HFFc6 (cell line): ENCODE measurements at places on chromosomes 6 and 20.

DNA sequence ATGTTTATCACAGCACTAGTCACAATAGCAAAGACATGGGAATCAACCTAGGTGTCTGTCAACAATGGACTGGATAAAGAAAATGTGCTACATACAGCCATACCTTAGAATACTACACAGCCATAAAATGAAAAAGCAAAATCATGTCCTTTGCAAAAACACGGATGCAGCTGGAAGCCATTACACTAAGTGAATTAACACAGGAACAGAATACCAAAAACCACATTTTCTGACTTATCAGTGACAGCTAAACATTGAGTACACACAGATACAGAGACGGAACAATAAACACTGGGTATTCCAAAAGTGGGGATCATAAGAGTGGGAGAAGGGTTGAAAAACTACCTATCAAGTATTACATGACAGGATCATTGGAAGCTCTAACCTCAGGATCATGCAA lies 43.3 kb upstream of the DST start:
- DNase-seq = no peak

GRCh38 chr6:32047855-32048766 lies 9.9 kb downstream of the CYP21A2 start:
- peak; percentile 23 for DNase-seq

DNA sequence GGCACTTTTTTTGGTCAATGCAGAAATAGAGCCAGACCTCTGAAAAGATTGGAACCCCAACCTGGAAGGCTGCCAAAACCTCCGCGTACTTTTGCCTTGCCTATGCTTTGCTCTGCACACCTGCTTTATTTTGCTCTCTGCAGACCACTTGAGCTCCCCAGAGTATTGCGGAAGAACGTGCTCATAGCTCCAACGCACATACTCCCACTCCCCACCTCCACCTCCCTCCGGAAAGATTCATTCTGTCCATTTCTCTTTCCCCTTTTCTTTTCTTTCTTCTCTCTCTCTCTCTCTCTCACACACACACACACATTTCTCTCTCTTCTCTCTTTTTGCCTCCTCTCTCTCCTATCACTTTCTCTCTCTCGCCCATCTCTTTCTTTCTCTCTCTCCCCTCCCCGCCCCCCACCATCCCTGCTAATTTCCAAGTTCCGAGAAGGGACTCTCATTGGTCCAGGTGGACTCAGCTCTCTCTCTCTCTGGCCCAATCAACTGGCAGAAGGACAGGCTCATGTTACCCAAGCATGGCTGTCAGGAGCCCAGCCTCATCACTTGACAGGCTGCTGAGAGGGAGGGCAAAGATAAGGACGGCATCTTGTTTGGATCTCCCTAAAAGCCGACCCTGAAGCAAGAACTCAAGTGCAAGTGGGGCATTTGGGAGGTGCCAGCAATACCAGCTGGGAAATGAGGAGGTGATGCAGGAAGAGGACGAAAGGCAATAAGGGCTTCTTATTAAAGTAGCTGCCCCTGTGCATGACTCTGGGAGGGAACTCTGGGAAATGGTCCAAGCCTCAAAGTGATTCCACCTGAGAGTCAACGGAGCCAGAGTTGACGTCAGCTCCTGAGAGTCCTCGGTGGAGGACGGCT lies 246.1 kb downstream of the LY86 start:
- no peak for DNase-seq

DNA sequence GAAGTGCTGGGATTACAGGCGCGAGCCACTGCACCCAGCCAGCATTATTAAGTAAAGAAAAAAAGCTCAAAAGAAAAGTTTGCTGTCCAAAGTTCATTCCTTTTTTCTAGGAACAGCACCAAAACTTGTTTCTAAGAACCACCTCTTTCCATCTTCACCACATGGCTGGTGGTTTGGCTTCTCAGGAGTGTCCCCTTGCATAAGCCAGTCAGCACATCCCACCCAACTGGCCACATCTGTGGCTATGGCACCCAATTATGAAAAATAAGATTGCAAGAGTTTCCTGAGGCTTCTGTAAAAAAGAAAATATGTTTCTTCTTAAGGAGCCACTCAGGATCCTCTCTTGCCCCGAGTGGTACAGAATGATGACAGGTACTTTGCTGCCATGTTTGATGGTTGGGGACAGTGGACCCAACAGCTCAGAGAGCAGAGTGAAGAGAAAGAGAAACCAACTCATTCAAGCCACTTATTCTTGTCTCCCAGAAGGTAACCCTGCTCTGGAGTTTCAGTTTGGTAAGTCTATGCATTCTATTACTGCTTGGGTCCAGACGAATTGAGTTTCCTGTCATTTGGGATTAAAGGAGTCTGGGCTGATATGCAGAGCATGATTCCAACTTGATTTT lies 65.3 kb downstream of the PSMB1 start:
- no peak for DNase-seq

- DNase-seq = no peak
Observed at GRCh38 chr6:34018961-34019606, 126.8 kb downstream of the GRM4 start.

DNA sequence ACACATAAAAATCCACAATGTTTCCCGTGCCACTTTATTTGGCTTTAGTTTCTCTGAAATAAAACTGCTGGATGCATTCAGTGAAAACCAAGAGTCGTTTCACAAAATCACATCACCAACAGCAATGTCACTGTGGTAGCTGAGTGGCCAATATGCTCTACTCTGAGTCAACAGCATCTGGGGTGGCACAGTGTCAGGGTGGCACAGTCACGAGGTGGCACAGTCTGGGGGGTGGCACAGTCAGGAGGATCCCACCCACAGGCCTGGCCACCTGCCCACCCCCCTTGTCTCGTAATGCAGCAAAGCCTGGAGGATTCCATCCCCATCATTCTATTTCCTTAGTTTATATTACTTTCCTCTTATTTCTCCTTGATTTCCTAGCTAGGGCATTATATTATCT lies 87.0 kb downstream of the ANKRD60 start:
- no peak for DNase-seq

GRCh38 chr6:74749211-74750147 lies 456.4 kb downstream of the COL12A1 start:
- DNase-seq = no peak

GRCh38 chr6:134470457-134470975 lies 152.6 kb upstream of the SGK1 start:
- no peak for DNase-seq

GRCh38 chr20:61846741-61847419 lies 218.8 kb downstream of the TAF4 start:
- DNase-seq = no peak

- DNase-seq = no peak
Observed at GRCh38 chr6:136326038-136326553, 36.5 kb upstream of the BCLAF1 start.

DNA sequence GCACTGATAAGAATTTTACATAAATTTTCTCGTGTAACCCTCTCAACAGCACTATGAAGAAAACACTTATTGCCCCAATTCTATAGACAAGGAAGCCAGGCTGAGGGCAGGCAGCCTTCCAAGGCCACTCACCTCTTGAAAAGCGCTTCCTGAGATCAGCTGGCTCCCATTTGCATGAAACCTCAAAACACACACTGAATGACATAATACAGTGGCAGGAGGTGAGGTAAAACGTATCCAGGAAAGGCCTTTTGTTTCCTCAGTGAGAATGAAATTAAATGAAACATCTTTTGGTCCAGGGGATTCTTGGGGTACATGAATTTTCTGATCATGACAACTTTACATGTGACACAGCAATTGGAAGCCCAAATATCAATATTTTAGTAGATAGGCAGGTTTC lies 112.5 kb downstream of the WDR27 start:
- no peak for DNase-seq

DNA sequence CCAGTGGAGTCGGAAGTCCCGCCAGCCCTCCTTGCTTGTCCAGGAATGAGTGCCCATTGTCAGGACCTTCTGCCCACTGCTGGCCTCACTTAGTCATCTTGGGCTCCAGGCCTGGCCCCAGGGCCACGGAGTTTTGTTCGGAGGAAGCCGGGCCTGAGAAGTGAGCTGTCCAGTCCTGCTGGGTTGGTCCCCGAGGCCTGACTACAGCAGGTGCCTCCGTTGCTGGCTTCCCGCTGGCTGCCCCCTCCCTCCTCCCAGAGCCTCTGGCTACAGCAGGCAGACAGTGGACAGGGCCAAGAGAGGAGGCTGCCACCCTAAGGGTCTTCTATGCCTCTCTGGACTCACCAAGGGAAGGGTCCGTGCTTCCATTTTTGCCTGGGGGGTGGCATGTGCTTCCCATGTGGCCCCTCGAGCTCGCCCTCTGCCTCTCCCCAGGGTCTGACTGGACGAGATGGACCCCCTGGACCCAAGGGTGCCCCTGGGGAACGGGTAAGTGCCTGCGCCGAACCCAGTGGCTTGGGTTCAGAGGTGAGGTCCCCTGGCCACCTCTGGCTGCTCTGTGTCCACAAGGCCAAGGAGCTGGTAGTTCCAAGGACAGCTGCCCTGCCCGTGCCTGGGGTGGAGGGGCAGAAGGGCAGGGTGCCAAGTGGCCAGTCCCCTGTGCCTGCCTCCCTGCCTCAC lies 2.8 kb downstream of the COL9A3 start:
- DNase-seq = peak; percentile 63

DNA sequence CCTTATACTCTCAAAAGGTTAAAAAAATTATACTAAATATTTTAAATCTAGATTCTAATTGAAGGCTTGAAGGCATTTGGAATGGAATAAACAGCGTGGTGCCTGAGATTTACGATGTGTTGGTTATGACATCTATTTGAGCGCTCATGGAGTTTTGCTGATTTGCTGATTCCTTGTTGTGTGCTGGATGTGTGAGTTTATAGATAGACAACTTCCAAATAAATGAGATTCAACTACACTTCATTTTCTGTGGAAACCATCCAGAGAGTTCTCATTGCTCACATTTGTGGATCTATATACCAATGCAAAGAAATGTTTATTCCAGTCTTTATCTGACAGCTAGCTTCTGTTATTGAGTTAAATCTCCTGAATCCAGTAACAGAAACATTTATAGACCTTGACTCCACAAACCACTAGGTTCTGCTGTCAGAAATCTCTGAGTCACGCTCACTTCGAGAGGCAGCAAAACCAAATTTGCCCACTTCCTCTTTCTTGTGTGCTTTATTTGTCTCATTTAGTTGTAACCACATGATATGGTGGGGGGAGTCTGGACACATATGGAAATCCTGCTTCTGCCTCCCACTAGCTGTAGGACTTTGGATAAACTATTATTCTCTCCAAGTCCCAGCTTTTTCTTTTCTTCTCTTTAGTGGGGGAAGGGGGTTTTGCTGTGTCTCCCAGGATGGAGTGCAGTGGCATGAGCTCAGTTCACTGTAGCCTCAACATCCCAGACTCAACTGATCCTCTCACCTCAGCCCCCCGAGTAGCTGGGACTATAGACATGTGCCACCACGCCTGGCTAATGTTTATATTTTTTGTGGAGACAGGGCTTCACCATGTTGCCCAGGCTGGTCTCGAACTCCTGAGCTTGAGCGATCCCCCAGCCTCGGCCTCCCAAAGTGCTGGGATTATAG lies 54.5 kb downstream of the IPCEF1 start:
- DNase-seq = peak; percentile 77

- no peak for DNase-seq
Observed at GRCh38 chr20:10790013-10790412, 116.2 kb upstream of the JAG1 start.

DNA sequence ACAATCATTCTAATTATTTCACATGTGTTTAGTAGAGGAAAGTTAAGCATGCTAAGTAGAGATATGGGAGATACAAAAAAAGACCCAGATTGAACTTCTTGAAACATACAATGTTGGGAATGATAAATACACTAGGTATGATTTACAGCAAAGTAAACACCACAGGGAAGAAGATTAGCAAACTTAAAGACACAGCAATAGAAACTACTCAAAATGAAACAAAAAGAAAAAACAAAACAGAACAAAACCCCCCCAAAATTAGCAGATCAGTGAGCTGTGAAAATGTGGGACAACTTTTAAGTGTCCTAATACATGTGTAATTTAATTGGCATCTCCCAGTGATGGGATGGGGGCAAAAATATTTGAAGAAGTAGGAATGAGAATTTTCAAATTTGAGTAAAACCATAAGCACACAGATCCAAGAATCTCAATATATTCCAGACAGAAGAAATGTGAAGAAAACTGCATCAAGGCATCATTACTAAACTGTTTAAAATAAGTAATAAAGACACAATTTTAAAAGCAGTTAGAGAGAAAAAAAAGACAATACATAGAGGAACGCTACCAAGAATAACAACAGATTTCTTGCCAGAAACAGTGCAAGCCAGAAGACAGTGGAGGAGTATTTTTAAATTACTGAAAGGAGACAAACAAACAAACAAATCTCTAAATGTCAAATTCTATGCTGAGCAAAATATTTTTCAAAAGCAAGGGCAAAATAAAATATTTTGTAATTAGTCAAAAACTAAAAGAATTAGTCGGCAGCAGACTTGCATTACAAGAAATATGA lies 473.7 kb downstream of the QKI start:
- no peak for DNase-seq

DNA sequence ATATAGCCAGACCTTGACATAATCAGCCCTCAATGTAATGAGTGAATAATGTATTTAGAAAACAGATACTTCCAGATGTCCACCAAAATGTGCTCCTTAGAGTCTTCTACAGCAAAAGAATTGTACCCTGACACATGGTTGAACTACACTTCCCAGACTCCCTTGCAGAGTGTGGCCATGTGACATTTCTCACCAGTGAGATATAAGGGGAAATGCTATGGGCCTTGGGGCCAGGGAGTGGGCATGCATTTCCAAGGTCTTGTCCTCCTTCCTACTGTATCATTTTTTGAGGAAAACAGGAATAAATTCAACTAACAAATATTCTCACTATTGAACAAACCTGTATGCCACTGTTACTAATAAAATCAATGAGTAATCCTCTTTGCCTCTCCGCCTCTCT lies 211.4 kb upstream of the SMLR1 start:
- no peak for DNase-seq

GRCh38 chr6:154453329-154453728 lies 57.2 kb downstream of the CNKSR3 start:
- DNase-seq = no peak

DNA sequence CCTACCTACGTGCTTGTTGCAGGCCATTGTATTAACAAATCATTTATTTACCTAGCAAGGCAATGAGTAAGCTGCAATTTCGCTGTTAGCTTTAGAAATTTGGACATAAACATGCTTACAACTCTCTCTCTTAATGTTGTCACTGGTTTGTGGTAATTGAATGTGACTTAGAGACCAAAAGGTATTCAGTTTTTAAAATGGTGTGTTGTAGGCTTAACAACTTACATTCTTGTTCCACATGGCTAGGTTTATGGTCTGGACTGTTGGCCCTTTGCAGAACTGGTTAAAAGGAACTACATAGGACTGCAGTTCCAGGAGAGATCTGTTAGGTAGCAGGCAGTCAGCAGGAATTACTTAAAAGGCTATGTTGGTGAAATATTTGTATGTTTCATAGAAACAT lies 10.3 kb upstream of the CTAGE9 start:
- DNase-seq = no peak

DNA sequence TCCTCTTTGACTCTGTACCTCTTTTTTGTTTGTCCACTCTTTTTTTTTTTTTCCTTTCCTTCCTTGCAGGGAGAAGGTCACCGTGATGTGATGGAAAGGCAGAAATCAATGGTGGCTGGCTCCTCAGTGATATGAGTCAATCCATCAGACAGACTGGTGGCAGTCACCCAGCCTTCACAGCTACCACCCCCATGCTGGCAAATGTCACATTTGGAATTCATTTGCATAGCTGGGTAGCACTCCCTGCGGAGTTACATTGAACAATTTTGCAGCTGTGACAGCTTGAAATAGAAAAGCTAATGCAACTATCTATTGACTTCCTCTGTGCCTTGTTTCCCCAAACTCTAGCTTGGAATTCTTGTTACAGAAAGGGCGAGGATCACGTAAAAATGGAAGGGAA lies 668.4 kb downstream of the C6orf118 start:
- DNase-seq = no peak
